ENCODE measurements at places on chromosomes 2 and 18.

DNA sequence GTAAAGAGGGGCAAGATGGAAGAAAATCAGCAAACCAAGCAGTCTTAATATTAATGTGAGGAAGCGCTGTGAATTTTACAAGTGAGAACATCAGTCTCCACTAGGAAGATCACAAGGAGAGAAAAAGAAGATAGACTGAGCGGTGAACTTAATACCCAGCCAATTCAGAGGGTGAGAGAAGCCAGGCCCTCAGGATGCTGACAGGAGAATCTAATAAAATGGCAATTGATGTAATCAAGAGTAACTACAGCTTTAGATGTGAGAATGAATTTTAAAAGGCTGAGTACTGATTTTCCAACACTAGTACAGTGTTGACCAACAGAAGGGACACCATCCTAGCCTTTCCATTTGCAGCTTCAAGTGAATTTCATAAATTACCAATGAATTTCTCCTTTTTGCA lies 35.7 kb upstream of the SIX2 start:
- DNase-seq: no peak

DNA sequence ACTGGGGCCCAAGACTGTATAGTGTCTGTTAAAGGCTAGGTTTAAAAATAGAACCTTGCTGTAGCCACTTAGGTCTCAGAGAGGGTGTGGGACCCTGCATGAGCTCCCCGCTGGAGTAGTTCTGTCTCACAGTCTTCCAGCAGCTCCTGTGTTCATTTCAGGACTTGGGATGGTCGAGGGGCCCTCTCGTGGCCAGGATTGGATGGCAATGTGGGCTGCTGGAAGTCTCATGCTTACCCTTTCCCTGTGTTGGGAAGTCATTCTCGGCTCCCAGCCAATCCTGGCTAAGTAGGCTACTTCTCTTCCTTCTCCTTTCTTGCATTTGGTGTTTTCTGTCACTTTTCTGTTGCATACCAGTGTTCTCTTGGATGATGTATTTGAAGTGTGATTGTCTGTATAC lies 284.0 kb upstream of the GCFC2 start:
- no peak for DNase-seq

- no peak for DNase-seq
These were observed 44.1 kb downstream of the MRO start for GRCh38 chr18:50775726-50776125.

DNA sequence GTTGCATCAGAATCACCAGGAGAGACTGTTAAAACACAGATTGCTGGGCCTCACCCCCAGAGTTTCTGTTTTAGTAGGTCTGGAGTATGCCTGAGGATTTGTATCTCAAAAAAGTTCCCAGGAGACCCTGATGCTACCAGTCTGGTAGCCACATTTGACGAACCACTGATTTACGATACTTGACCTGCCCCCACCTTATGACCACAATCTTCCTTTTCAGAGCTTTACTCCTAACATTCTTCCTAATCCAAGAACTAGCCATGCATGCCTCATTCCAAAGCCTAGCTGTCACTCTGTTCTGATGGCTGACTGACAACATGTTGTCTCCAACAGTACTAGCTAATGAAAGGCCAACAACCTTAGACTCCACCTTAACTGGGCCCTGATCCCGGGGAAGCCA lies 191.4 kb downstream of the MBD2 start:
- no peak for DNase-seq

GRCh38 chr2:74238879-74239278 lies 40.5 kb downstream of the MTHFD2 start:
- DNase-seq: no peak

DNA sequence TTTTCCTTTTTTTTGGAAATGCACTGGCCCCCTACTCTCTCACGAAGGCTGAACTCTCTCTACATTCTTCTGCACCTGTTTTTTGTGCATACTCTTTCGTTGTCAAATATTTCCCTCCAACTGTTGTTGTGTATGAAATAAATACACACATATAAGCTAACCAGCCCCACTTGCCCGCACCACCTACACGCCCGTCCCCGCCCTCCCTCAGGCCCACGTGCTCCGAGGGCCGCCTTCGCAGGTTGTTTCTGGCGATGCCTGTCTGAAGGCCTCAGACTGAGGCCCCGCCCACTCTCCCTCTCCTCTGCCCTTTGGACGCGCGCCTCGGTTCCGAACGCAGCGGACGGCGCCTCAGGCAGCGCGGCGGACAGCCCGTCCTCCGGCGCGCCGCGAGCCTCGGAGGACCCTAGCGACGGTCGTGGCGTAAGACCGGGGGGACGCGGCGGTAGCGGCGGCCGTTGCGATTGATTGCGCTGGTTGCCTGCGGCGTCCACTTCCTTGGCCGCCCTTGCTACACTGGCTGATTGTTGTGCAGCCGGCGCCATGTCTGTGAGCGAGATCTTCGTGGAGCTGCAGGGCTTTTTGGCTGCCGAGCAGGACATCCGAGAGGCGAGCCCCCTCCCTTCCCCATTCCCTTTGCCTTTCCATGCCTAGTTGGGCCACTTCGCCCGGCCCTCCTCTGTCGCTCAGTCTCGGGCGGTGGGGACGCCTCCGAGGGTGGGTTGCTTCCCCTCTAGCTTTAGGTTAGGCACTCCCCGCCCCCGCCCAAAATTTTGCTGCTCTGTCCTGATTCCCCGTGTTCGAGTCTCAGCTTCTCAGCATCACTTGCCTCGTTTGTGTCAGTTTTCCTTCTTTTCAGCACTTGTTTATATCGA lies at the start of gene TSN:
Gene TSN (plus strand): TSS at position 415 of the 875 bp plus-strand sequence. CDS start 129 bp downstream, at position 544.
- DNase-seq: peak; percentile 98

DNA sequence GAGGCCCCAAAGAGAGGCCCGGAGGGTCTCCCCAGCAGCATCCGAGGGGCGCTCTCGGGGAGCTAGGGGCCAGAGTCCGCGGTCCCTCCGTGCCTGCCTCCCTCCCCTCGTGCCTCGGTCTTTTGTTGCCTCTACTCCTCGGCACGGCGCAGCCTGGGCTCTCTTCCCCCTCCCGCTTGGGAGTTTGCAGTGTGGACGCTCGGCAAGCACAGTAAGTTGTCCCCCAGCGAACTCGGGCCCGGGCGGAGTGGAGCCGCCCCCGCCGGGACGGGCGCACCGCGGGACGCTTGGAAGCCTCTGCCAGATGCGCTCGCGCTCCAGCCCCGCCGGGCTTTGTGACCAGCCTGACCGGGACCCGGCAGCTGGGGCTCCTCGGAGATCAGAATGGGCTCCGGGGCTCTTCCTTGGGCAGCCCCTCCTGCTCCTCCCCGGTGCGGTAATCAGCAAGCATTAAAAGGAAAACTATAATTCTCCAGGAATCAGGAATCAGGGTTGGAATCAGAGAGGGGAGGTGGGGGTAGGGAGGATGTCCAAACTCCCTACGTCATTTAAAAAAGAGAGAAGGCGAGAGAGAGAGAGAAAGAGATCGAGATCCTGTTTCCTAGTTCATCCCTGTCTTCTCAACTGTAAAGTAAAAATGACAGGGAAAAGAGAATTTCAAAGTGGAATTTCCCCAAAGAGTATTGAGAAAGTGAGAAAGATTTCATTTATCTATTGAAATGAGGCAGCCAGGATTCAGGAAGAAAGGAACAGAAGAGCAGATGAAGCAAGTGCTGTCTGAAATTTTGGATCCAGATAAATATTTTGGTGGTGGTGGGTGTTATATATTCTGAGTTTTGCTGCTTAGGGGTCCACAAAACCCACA lies 786 bp upstream of the TMEM200C start:
- peak; percentile 55 for DNase-seq

- DNase-seq: no peak
These were observed 90.4 kb downstream of the GULP1 start for GRCh38 chr2:188382107-188382506.

- no peak for DNase-seq
These were observed 1677.0 kb upstream of the LRRTM1 start for GRCh38 chr2:81981585-81981984.

- no peak for DNase-seq
These were observed 162.5 kb upstream of the TMEFF2 start for GRCh38 chr2:192357217-192357616.

DNA sequence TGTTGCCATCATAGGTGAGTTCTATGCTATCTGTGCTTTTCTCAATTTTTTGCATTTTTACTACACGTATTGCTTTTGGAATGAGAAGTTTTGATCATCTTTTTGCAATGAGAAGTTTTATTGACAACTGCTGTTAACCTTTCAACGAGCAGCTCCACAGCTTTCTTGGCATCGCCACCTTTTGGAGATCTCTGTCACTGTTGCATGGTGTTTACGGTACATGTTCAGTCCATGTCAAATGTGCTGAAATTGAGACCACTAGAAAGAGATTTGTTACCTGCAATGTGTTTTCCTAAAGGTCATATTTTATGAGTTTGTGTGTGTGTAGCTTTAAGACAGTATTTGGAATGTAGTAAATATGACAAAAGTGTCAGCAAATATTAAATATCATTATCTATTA lies 120.8 kb downstream of the OSBPL6 start:
- no peak for DNase-seq

DNA sequence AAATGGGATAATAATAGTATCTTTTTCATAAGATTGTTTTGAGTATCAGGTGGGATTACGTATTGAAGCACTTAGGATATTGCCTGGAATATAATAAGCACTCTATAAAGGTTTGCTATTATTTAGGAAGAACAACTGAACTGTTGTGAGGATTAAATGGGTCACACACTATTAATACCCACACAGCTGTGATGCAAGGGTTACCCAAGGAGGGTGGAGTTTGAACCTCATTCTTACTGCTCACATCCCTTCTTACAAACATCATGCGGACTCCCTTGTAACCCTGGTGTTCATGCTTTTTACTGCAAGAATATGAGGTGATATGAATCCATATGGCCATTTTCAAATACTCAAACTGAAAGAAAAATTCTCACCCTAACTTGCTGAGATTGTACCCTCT lies 113.5 kb downstream of the KCTD1 start:
- no peak for DNase-seq

DNA sequence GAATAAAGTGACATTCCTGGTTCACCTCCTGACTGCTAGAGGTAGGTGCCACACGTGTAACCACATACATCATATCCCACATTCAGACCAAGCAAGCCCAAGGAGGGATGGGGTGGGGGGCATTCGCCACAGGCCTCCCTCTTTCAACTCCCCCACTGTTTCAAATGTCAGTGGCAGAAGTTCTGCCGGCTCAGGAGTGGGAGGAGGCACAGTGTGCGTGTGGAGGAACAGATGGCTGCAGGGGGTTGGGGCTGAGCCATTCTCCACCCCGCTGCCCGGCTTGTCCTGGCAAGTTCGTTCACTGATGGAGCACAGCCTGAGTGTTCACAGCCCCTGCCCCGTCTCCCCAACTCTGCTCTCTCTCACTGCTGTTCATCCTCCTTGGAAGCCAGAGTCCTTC lies 75.4 kb upstream of the TANC1 start:
- DNase-seq: no peak

DNA sequence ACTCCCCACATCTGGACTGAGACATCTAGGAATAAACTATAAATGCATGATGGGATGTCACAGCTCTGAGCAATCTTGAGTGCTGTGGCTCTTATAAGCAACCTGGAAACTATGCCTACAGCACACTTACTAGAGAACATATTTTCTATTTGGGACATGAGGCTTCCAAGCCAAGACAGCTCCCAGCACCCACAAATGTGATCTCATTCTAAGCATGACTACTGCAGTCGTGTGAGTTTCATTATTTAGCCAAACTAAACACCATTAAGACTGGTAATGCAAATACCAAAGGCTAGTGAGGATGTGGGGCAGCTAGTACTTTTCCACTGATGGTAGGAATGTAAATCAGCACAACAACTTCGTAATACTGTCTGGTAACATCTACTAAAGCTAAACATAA lies 72.5 kb downstream of the RTTN start:
- no peak for DNase-seq

- no peak for DNase-seq
These were observed 148.0 kb upstream of the ALPP start for GRCh38 chr2:232230560-232230959.

GRCh38 chr2:132521341-132521740 lies 104.7 kb downstream of the GPR39 start:
- DNase-seq: no peak

DNA sequence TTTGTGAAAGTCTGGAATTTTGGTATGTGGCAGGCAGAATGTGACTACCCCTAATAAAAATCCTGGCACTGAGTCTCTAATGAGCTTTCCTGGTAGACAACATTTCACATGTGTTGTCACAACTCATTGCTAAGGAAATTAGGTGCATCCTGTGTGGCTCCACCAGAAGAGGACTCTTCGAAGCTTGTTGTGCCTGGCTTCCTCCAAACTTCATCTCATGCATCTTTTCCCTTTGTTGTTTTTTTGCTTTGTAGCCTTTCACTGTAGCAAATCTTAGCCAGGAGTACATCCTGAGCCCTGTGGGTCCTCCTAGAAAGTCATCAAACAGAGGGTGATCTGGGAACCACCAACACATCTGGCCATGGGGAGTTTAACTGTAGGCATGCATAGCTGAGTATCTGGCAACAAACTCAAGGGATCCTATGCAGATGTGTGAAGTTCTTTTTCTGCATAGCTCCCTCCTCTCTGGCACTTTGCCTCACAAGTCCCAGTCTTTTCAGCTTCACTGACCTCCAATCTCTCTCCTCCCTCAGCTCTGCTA lies 42.1 kb upstream of the SERTAD2 start:
- no peak for DNase-seq

GRCh38 chr2:136517716-136518115 lies 247.6 kb upstream of the THSD7B start:
- DNase-seq: no peak

GRCh38 chr2:27828305-27828704 lies 56.8 kb downstream of the MRPL33 start:
- peak; percentile 39 for DNase-seq

- no peak for DNase-seq
These were observed 1.2 kb upstream of the E2F6 start for GRCh38 chr2:11467129-11467649.

- peak; percentile 69 for DNase-seq
These were observed 324.1 kb downstream of the CCDC178 start for GRCh38 chr18:33116376-33116775.

GRCh38 chr2:77469106-77469505 lies 53.1 kb downstream of the LRRTM4 start:
- no peak for DNase-seq

GRCh38 chr2:187013058-187013457 lies 164.1 kb upstream of the ZSWIM2 start:
- DNase-seq: no peak

DNA sequence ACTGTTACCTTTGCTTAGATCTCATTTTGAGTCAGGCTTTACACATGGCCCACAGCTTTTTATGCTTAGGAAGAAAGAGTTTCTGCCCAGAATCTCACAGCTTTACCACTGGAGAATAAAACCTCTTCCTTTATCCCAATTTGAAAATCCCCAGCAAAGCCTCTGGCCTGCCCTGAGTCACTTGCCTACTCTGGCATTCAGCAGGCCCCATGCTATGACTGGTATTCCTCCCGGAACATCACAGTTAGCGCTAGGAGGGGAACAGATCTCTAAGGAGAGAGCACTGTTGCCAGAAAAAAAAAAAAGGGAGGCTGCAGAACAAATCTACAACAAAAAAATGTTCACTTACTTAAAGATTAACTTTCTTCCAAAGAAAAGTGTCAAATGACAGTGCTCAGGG lies 152.9 kb upstream of the DNMT3A start:
- DNase-seq: no peak

DNA sequence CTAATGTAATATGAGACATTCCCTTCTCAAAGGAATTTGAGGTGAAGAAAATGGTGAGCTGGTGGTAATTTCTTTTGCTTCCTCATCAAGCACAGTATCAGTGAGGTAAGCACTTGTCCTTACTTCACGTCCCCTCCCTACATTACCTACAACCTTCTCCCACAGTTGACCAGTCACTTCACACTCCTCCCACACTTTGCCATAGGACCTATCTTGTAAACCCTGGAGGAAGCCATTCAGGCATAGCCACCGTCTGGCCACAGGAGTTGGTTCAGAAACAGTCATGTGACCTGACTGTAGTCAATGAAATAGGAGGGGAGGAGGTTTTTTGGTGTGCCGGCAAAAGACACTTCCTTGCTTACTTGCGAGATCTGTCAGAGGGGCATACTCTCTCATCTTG lies 12.1 kb downstream of the ACOXL start:
- no peak for DNase-seq
